ENCODE measurements at places on chromosomes 3 and 15. TPM values are rescaled to one million over a fixed set of nuclear protein-coding genes. Genes with fewer than 3 reads are reported as not detected.

PCLAF gene
- 3.6 TPM for total RNA-seq

WHAMM gene
- total RNA-seq = 4.2 TPM

ARPP21 gene
- total RNA-seq = not detected

LAMB2 gene
- 896 TPM for total RNA-seq

CLPX gene
- 69.0 TPM for total RNA-seq

Data from smooth muscle cell of the umbilical artery (primary cell).